ENCODE measurements at places on chromosomes 12 and 14.
A peak's percentile ranks its signal among the peaks of the same experiment; 100 is the strongest.

DNA sequence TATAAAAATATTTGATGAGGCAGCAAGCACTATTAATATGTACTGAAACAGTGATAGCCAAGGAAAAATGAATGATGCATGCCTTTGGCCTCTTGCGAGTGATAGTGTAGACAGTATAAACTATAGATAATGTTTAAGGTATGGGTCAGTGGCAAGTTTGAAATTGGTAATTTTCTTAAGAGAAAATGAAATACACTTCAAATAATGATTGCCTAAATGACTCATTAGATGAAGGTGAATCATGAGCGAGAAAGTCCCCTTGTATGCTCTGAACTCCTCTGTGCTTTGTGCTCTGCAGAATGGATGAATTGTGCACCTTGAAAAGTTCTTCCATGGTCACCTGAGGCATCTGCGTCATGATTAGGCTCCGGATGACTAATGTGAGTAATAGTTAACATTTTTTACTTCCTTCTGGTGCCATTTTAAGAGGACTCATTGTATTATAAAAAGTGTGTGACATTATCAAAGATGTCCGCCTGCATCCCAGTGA lies 84.9 kb upstream of the RTL1 start:
- DNase-seq, result no peak

- no peak for DNase-seq
Measured at GRCh38 chr14:98725191-98725590, 546.8 kb downstream of the BCL11B start.

DNA sequence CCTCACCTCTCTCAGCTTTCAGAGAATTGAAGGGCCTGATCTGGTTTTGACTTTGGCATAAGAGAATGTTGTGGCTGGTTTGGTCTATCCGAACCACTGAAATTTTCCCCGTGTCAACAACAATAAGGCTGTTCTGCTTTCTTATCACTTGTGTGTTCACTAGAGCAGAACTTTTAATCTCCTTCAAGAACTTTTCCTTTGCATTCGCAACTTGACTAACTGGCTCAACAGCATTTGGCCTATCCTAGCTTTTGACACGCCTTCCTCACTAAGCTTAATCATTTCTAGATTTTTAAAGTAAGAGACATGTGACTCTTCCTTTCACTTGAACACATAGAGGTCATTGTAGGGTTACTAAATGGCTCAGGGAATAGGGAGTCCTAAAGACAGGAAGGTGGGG lies 25.9 kb upstream of the EDDM3A start:
- DNase-seq, result no peak

DNA sequence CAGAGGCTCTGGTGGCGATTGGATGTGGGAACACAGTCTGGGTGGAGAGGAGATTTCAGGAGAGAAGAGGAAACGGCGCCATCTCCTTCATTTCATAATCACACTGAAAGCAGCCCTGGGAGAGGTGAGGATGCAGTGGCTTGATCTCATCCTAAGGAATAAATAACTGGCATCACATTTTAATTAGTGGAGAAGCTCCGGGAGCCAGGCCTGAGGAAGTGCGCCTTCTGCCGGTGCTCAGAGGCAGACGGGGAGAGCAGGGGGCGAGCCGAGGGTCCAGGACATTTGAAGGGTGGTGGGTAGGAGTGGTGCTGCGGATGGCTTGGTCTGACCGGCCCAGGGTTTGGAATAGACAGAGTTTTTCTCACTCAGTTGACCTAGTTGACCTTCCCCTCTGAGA lies 265.0 kb downstream of the CACNA1C start:
- no peak for DNase-seq

- DNase-seq, result no peak
Measured at GRCh38 chr12:30570211-30570890, 125.3 kb downstream of the IPO8 start.

DNA sequence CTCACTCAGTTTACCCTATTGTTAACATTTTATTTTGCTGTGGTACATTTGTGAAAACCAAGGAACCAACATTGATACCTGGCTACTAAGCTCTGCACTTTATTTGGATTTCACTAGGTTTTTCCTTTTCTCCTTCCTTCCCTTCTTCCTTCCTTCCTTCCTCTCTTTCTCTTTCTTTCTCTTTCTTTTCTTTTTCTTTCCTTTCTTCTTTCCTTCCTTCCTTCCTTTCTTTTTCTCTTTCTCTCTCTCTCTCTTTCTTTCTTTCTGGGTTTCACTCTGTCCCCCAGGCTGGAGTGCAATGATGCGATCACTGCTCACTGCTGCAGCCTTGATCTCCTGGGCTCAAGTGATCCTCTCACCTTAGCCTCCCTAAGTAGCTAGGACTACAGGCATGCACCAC lies 29.1 kb upstream of the TMEM263 start:
- DNase-seq, result no peak

GRCh38 chr14:59601056-59601455 lies 24.4 kb upstream of the CCDC175 start:
- DNase-seq, result no peak

- no peak for DNase-seq
Measured at GRCh38 chr12:124497658-124498057, 69.8 kb downstream of the NCOR2 start.

GRCh38 chr12:132143336-132144071 lies 615 bp downstream of the DDX51 start:
- peak; percentile 56 for DNase-seq

GRCh38 chr12:48135027-48135426 lies 15.9 kb downstream of the PFKM start:
- no peak for DNase-seq

GRCh38 chr12:66011731-66012130 lies 118.8 kb downstream of the LLPH start:
- DNase-seq, result no peak

GRCh38 chr14:64721899-64722298 lies 17.7 kb downstream of the PLEKHG3 start:
- no peak for DNase-seq

GRCh38 chr12:106067606-106068205 lies 71.0 kb downstream of the NUAK1 start:
- DNase-seq, result no peak

DNA sequence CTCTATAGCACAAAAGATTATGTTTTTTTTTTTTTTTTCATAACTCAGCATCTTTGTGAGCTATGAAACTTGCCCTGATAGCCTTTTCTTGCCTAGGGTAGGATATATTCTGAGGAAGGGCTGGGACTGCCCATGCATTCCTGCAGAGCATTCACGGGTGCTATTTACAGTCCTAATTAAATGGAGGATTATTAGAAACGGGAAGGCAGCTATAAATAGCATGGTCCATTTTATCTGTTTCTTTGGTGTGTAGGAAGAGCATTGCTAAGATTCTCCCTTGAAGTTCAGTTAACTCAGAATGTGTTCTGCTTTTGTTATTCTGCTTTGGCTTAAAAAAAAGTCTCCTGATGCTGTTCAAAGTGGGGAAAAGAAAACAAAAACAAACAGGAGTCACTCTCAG lies 630.9 kb downstream of the DIO2 start:
- no peak for DNase-seq

DNA sequence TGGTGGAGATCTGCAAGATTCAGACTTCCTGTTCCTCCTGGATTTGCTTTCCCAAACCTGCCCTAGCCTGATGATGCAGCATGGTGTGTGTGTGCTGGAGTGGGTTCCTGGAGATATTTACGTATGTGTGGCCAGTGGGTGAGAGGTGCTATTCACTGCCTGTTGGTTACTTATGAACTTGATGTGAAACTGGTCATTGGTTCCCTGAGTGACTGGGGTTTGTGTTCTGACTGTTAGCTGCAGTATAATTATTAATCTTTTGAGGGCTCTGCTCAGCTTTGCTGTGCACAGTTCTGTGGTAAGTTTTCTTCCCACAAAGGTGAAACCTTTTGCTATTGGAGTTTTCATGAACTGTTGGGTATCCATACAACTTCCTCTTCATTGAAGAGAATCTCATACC lies 541.8 kb upstream of the FBXO33 start:
- no peak for DNase-seq

DNA sequence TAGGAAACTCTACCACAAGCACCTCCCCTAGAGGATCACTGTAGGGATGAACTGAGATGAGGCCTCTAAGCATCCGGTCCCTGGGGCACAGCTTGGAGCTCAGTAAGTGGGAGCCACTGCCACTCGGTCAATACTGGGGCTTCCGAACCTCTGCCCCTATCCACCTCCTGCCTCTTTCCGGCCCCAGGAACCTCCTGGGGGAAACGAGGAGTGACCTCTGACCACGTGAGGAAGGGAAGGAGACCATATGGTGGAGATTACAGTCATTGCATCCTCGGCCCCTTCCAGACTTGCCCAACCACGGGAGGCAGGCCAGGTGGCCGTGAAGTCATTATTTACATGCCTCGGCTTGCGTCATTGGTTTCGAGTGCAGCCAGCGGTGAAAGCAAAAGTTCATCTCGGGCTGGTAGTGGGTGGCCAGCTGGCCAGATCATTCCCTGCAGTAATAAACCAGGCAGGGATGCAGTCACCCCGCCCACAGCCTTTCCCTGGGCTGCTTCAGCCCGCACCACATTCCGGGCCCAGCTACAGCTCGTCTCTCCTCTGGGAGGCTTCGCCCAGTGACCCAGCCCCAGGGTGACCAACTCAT lies 65.4 kb downstream of the C14orf132 start:
- DNase-seq, result no peak

DNA sequence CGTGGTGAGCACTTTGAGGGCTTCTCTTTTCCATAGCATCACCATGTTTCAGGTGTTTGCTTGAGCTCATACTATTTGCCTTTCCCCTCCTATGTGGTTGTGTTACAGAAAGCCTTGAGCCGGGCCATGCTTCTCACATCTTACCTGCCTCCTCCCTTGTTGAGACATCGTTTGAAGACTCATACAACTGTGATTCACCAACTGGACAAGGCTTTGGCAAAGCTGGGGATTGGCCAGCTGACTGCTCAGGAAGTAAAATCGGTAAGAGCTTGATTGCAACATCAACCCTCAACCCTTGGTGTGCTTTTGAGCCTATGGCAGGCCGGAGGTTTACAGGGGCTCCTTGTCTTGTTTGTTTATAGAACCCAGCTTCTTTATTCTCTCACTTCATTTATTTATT lies 8.1 kb downstream of the LETMD1 start:
- DNase-seq, result no peak

DNA sequence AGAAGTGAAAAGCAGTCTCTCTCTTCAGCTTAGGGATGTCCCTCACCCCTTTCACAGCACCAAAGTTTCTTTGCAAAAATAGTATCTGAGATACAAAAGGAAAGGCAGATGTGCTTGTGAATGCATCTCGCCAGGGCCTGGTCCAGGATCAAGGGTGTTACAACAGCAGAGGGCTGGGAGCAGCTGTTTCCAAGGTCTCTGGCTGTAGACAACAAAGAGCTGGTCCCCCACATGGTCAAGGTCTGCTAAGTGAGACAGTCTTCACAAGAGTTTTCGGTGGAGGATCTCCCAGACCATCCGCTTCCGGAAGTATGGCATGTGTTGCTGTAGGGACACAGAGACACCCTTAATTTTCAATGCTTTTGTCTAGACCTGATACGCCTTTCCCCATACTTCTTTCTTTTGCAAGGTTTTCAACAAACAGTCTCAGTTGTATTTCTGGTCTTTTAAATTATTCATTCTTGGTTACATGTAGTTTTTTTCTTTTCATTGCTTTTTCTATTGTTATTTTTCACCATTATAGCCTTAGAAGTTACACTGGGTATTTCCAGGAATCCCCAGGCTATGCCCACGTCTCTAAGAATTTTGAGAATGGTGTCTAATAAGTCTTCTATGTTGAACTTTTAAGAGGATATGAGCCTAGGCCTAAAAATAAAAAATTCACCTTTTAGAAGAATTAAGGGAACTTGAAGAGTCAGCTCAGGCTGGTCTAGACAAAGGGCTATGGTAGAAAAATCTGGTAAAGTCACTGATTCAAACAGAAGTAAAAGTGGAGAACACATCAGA lies 41.0 kb upstream of the COL2A1 start:
- no peak for DNase-seq

- no peak for DNase-seq
Measured at GRCh38 chr14:92974541-92975345, 51.8 kb downstream of the CHGA start.

GRCh38 chr14:79557309-79557708 lies 654.0 kb downstream of the DIO2 start:
- DNase-seq, result no peak

GRCh38 chr14:52081964-52082363 lies 13.1 kb upstream of the NID2 start:
- DNase-seq, result no peak

- DNase-seq, result peak; percentile 9
Measured at GRCh38 chr14:56341766-56342493, 223.7 kb downstream of the PELI2 start.

- DNase-seq, result no peak
Measured at GRCh38 chr14:76574416-76575095, 186.7 kb upstream of the VASH1 start.
